Renal pelvis (tissue), 12 donors: ENCODE measurements at places on chromosomes 5 and 9. TPM values are rescaled to one million over a fixed set of nuclear protein-coding genes. Genes with fewer than 3 reads are reported as not detected.

- DNase-seq, result no peak
Observed at GRCh38 chr9:98018347-98018746, 35.2 kb downstream of the ANP32B start.

GRCh38 chr9:111943746-111944145 is 47.1 kb downstream of the UGCG start:
- no peak for DNase-seq

The DMRT3 gene
- 1.2 TPM for polyA plus RNA-seq

The PRDM9 gene
- not detected for polyA plus RNA-seq
